ENCODE measurements at places on chromosomes 16 and 17.

GRCh38 chr16:67678354-67679023 is 11.9 kb downstream of the C16orf86 start:
- DNase-seq = no peak

- DNase-seq = no peak
Measured at GRCh38 chr17:30534938-30535921, 58.0 kb downstream of the GOSR1 start.

GRCh38 chr17:8892338-8892690 is 24.8 kb upstream of the PIK3R6 start:
- peak; percentile 67 for DNase-seq

GRCh38 chr17:36862116-36862920 is 75.0 kb upstream of the LHX1 start:
- DNase-seq = no peak

GRCh38 chr16:56824804-56825203 is 40.2 kb upstream of the SLC12A3 start:
- no peak for DNase-seq

DNA sequence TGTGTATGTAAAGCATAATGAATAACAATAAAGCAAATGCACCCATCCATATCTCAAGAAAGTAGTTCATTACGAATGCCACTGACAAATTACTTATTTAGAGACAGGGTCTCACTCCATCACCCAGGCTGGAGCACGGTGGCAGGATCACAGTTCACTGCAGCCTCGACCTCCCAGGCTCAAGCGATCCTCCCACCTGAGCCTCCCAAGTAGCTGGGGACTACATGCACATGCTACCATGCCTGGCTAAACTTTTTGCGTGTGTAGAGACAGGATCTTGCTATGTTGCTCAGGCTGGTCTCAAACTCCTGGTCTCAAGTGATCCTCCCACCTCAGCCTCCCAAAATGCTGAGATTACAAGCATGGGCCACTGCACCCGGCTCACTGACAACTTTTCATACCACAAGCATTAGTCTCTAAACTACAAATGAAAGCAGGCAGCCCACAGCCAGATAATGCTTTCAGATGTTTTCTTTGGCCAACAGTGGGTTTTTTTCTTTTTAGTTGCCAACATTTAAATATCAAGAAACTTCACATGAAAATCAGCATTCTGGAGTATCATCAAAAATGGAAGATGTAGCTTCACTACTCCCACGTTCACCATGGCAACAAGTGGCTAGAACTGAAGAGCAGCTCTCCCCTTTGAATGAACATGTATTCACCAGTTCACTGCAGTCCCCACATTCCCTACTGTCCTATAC is 7.7 kb downstream of the ARHGAP17 start:
- DNase-seq = no peak

DNA sequence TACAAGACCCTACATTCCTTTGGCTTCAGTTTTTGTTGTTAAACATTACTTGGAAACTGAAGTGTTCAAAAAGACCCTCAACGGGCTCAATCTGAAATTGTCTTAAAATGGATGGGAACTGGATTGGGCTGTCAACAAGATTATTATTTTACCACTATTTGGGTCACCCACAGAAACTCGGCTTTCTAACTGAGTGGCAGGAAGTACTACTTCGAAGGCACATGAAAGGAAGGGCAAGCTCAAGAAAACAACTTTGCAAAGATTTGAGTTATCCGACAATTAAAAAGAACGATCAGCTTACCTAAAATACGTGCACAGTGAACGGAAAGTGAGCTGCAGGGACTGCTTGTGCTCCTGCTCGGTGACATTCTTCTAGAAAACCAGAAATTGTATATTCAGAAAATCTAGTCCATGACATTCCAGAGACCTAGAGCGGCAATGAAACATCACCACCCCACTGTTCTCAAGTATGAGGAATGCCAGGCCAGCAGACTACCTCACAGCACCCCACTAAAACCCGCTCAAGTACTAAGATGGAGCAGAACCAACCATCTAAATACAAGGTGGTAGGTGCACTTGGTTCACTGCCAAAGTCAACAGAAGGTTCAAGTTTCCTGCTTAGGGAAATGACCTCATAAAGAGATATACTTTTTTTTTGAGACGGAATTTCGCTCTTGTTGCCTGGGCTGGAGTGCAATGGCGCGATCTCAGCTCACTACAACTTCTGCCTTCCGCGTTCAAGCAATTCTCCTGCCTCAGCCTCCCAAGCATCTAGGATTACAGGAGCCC is 60.5 kb downstream of the ZZEF1 start:
- DNase-seq = no peak

- DNase-seq = no peak
Measured at GRCh38 chr17:81419319-81419885, 24.1 kb downstream of the BAHCC1 start.

GRCh38 chr16:52434224-52434623 is 112.7 kb downstream of the TOX3 start:
- DNase-seq = no peak

GRCh38 chr17:65527857-65528591 is 33.4 kb downstream of the AXIN2 start:
- DNase-seq = no peak

- DNase-seq = no peak
Measured at GRCh38 chr17:40303009-40303657, 5.8 kb upstream of the RARA start.

Data from GM10248 (cell line).